ENCODE measurements at places on chromosomes 1 and 21. TPM values are rescaled to one million over a fixed set of nuclear protein-coding genes. Genes with fewer than 3 reads are reported as not detected.

The LRRC53 gene
- not detected for total RNA-seq

The S100A5 gene
- total RNA-seq = not detected

- peak; percentile 1 for DNase-seq
Measured at GRCh38 chr1:67771749-67772148, 61.5 kb downstream of the GNG12 start.

GRCh38 chr1:44713321-44713781, 17.6 kb downstream of the RNU5D-1 start:
- DNase-seq = no peak

- DNase-seq = no peak
Measured at GRCh38 chr21:42557420-42557819, 43.8 kb downstream of the SLC37A1 start.

- DNase-seq = no peak
Measured at GRCh38 chr1:176987016-176987415, 177.5 kb downstream of the ASTN1 start.

DNA sequence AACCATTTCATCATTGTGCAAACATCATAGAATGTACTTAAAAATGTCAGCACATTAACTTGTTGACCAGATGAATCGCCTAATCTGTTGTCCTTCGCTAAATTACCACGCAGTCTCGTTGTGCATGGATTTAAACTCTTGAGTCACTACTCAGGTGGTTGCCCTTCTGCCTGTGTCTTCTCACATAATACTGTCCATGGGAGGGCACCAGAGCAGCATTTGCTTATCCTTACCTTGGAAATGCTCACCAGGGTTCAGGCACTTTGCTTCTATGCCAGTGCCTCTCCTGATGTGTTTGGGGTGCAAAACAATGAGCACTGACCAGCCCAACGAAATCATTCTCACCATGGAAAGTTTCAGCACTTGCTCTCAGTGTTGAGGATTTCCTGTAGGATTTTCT, 559.9 kb downstream of the RWDD3 start:
- DNase-seq = no peak

GRCh38 chr1:185957441-185958363, 223.5 kb downstream of the HMCN1 start:
- DNase-seq = no peak

- DNase-seq = no peak
Measured at GRCh38 chr1:230277201-230278025, 148.7 kb downstream of the PGBD5 start.

Measured in vagina (tissue), 2 donors.